GM23338 (cell line): ENCODE measurements at places on chromosomes 11 and 22. TPM values are rescaled to one million over a fixed set of nuclear protein-coding genes. Genes with fewer than 3 reads are reported as not detected.

Gene PDE3B
- 16.9 and 21.3 TPM in 2 replicates for total RNA-seq

GRCh38 chr11:76589477-76589876 is 81.1 kb downstream of the LRRC32 start:
- H3K27me3 ChIP-seq, result no peaks in the 10 kb centered on the region
- H3K4me3 ChIP-seq, result no peak overlapping the region
- no peak for DNase-seq
- no peak overlapping the region for H3K27ac ChIP-seq
- no peaks in the 10 kb centered on the region for H3K4me1 ChIP-seq
- no peaks in the 10 kb centered on the region for H3K36me3 ChIP-seq

DNA sequence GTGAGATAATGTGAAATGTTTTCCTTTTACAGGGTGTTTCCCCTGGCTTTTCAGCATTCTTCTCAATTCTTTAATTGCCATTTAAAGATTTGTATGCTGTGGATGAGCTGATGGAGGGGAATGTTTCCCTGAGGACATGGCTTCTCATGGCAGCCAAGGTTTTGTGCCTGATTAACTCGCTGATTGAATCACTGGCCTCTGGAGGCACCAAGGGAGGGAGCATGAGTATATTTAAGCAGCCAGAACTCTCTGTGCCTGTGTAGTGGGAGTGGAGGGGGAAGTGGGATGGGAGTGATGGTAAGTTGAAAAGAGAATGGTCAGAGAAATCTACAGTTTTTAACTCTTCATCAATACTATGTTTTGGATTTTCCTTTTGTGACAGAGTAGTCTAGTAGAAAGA is 88.7 kb downstream of the STIM1 start:
- no peaks in the 10 kb centered on the region for H3K27me3 ChIP-seq
- H3K4me1 ChIP-seq, result no peaks in the 10 kb centered on the region
- no peaks in the 10 kb centered on the region for H3K36me3 ChIP-seq
- H3K4me3 ChIP-seq, result no peak overlapping the region
- no peak for DNase-seq

GRCh38 chr11:14537134-14537599 is 17.0 kb upstream of the PSMA1 start:
- H3K36me3 ChIP-seq, result no peaks in the 10 kb centered on the region
- no peaks in the 10 kb centered on the region for H3K27me3 ChIP-seq

DNA sequence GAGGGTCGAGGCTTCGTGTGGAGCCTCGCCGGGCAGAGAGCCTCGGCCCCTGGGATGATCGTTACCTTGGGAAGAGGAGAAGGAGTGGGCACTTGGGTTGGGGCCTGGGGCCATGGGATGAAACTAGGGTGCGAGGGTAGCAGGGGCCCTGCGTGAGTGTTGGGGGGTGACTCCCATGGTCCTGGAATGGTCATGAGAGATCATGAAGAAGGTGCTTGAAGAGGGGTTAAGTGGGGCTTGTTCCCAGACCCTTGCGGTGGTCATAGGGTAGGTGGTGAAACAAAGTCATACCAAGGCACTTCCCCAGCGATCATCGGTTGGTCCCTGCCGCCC is 284 bp downstream of the CCS start:
- H3K36me3 ChIP-seq, result no peaks in the 10 kb centered on the region; the same call in 1 of the 2 replicates
- H3K27me3 ChIP-seq, result 0 out of 2 replicates have a peak, but pooled peaks cover 7% of the 10 kb centered on the region
- H3K4me1 ChIP-seq, result peaks cover 10% of the 10 kb centered on the region; the same call in 1 of the 2 replicates
- DNase-seq, result peak; percentile 8
- H3K27ac ChIP-seq, result peak overlapping the region; percentile 71; the same call in 1 of the 2 replicates

DNA sequence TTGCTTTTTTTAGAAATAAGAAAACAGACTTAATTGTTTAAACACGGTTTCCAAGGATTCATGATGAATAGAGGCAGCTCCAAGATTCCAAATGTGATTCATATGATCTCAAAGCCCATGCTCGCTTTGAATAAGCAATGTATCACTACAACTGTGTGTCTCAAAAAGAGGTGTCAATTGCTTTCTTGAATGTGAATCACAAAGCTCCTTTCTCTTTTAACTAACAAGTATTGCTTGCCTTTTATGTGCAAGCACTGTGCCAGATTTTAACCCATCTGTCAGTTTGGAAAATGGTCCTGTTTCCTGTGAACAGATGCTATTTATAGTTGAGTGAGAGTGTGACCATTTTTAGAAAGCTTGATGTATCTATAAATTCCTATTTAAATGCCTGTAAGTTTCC is 6.5 kb downstream of the OOSP1 start:
- H3K4me1 ChIP-seq, result no peaks in the 10 kb centered on the region
- DNase-seq, result no peak
- no peaks in the 10 kb centered on the region for H3K36me3 ChIP-seq
- no peak overlapping the region for H3K27ac ChIP-seq
- H3K27me3 ChIP-seq, result no peaks in the 10 kb centered on the region

- H3K4me1 ChIP-seq, result no peaks in the 10 kb centered on the region
- H3K4me3 ChIP-seq, result no peak overlapping the region
- no peaks in the 10 kb centered on the region for H3K27me3 ChIP-seq
Observed at GRCh38 chr11:66626382-66626781, 10.0 kb downstream of the RBM14 start.

- H3K36me3 ChIP-seq, result no peaks in the 10 kb centered on the region
- DNase-seq, result no peak
- no peak overlapping the region for H3K27ac ChIP-seq
- no peaks in the 10 kb centered on the region for H3K27me3 ChIP-seq
- no peaks in the 10 kb centered on the region for H3K4me1 ChIP-seq
Observed at GRCh38 chr11:22792497-22792896, 37.1 kb downstream of the SVIP start.

DNA sequence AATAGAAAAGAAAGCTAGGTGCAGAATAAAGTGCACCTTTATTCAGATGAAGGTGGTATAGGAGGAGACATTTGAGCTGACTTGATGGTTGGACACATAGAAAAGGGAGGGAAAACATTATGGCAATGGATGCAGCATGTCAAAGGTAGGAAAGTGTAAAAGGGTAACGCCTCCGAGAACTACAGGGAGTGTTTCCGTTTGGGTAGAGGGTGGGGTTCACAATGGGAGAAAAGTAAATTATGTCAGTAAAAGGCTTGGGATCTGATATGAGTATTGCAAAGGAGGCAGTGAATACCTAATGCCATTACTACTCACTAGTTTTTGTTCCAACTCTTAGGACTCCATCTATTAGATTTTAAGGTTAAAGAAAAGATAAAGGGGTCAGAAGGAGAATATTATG is 59.5 kb downstream of the FAT3 start:
- no peaks in the 10 kb centered on the region for H3K36me3 ChIP-seq
- no peak overlapping the region for H3K4me3 ChIP-seq
- H3K4me1 ChIP-seq, result peaks cover 43% of the 10 kb centered on the region
- no peak for DNase-seq
- H3K27ac ChIP-seq, result no peak overlapping the region

GRCh38 chr22:25564979-25565677 is 653 bp downstream of the GRK3 start:
- H3K27ac ChIP-seq, result no peak overlapping the region
- H3K4me3 ChIP-seq, result peak overlapping the region; percentile 78
- peak; percentile 91 for DNase-seq
- no peaks in the 10 kb centered on the region for H3K36me3 ChIP-seq
- peaks cover 44% of the 10 kb centered on the region for H3K4me1 ChIP-seq

DNA sequence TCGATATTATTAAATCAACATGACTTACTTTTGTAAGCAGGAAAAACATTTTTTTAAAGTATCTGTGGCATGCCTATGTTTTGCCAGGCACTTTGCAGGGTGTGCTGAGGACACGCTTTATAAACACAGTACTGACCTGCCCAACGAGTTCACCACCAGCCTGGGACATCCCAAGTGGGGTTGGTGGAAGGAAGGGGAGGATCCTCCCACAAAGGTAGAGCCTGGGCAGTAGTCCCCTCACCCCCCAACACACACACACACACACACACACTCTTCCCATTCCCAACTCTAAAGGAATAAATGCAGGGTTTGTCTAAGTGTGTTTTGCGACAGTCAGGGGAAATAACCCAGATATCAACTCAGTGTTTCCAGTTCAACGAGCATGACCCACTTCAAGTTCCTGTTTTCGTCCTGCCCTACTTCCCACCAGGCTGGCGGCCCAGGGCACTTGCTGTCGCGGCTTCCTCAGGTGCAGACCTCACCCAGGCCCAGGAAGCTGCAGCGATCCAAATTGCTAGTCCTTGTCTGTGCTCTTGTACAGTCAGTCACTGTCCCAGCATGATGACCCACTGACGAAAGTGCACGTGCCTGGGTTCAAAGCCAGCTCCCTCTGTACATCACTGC is 3.1 kb downstream of the CERK start:
- H3K4me1 ChIP-seq, result peaks cover 19% of the 10 kb centered on the region
- no peak overlapping the region for H3K27ac ChIP-seq
- no peaks in the 10 kb centered on the region for H3K27me3 ChIP-seq
- H3K4me3 ChIP-seq, result no peak overlapping the region
- DNase-seq, result no peak

- H3K27ac ChIP-seq, result no peak overlapping the region
- H3K4me1 ChIP-seq, result no peaks in the 10 kb centered on the region
- DNase-seq, result no peak
- H3K4me3 ChIP-seq, result no peak overlapping the region
Observed at GRCh38 chr22:41676134-41676533, 12.5 kb downstream of the SNU13 start.

GRCh38 chr22:48961705-48962104 is 866.0 kb downstream of the BRD1 start:
- no peak overlapping the region for H3K4me3 ChIP-seq
- no peaks in the 10 kb centered on the region for H3K27me3 ChIP-seq
- no peak overlapping the region for H3K27ac ChIP-seq
- no peak for DNase-seq

- H3K36me3 ChIP-seq, result no peaks in the 10 kb centered on the region
- H3K27me3 ChIP-seq, result no peaks in the 10 kb centered on the region
- DNase-seq, result no peak
- H3K27ac ChIP-seq, result no peak overlapping the region
- H3K4me1 ChIP-seq, result no peaks in the 10 kb centered on the region
Observed at GRCh38 chr11:7538466-7539454, 25.0 kb downstream of the PPFIBP2 start.

DNA sequence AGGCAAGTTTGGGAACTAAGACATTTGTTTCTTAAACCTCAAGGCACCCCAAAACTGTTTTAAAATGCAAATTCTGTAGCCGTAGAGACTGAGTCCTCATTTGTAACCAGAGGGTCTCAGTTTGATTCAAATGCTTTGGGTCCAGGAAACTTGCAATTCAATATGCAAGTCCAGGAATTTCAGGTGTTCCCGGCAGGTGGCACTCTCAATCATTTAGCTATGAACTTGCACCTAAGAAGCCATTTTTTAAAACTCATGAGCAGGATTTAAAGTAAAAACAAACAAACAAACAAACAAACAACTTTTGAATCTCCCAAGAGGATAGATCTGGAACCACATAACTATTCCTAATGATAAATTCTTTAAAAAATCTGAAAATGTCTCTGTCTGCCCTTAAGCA is 8.7 kb upstream of the ABTB2 start:
- no peaks in the 10 kb centered on the region for H3K27me3 ChIP-seq
- H3K4me3 ChIP-seq, result no peak overlapping the region
- peak; percentile 56 for DNase-seq
